ENCODE measurements at places on chromosomes 5 and 9. TPM values are rescaled to one million over a fixed set of nuclear protein-coding genes. Genes with fewer than 3 reads are reported as not detected.

DNA sequence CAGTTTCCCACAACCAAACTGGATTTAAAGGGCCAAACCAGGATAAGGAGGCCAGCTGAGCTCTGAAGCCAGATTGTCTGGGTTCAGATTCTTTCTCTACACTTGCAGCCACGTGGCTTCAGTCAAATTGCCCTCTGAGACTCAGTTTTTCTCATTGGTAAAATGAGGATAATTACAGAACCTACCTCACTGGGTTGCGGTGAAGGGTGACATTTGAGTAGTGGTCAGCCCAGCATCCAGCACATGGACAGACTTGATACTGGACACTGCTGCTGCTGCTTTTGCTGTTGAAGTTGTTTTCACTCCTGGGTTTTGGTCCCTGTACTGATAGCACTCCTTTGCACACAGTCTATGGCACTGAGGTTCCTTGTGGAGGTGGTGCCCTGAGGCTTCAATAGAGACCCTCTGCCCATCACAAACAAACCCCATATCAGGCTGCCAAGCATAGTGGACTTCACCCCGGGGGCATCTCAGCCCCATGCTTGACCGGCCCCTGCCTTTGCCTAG, 25.7 kb upstream of the CDKN2AIPNL start:
- DNase-seq: no peak

- DNase-seq: no peak
These were observed 231.3 kb downstream of the ZSWIM6 start for GRCh38 chr5:61563401-61563800.

The FGFR4 gene
- total RNA-seq: 2.6 TPM

GRCh38 chr9:134566936-134567335, 74.7 kb upstream of the COL5A1 start:
- no peak for DNase-seq

The CCDC171 gene
- 1.7 TPM for total RNA-seq

The F12 gene
- not detected for total RNA-seq
